Dermis microvascular lymphatic vessel endothelial cell (primary cell): ENCODE measurements at places on chromosomes 7 and 10. TPM values are rescaled to one million over a fixed set of nuclear protein-coding genes. Genes with fewer than 3 reads are reported as not detected.

DNA sequence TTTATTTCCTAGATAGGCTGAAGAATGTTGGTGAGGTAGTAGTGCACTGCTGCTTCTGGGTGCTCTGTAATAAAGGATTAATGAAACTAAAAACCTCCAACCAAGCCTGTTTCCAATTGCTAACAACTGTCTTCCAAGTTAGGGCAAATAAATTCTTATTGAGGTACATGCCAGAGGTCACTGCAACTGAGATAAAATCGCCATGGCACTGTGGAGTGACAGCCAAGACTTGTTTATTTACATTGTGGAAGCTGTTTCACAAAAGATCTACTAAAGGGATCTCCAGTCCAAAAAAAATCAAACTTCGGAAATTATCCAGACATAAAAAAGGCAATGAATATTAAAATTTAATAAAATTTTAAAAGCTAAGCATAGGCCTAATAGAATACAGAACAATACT, 65.2 kb downstream of the HYCC1 start:
- no peak for DNase-seq

- no peak for DNase-seq
These were observed 71.7 kb downstream of the HYCC1 start for GRCh38 chr7:22942191-22942590.

- peak; percentile 92 for DNase-seq
These were observed 42.1 kb downstream of the WBP1L start for GRCh38 chr10:102785818-102786217.

- no peak for DNase-seq
These were observed 31.5 kb downstream of the KCNH2 start for GRCh38 chr7:150946421-150947240.

- no peak for DNase-seq
These were observed 599.3 kb upstream of the CELF2 start for GRCh38 chr10:10418387-10418786.

- DNase-seq = no peak
These were observed 282.1 kb downstream of the ZEB1 start for GRCh38 chr10:31601136-31601535.

- peak; percentile 96 for DNase-seq
These were observed 92.0 kb upstream of the MKLN1 start for GRCh38 chr7:131235489-131236317.

DNA sequence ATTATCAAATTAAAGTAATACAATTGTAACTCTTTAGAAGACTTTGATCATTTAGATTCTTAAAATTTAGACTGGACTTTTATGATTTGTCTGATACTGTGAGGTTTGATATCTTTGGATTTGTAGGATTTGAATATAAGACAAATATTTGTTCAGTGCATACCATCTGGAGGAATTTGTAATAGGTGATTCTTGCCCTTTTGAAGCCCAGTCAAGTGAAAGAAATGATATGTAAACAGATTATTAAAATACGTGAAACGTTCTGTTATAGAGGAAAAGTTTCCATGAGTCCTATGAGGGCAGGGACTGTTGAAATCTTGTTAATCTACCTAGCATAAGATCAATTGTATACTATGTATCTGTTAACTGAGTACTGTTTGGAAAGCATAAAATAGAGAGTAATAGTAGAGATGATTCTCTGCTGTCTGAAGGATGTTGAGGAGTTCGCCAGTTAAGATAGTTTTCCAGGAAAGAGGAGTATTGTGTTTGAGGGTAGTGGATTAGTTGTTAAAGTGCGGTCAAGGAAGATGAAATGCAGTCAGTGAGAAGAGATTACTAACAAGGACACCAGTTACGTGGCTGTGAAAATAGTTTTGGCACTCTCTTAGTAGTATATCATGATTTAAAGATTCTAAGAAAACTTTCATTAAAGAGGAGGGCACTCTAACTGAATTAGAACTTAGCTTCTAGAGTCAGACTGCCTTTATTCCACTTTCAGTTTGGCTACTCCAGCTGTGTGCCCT, 14.4 kb downstream of the PDCD4 start:
- no peak for DNase-seq

DNA sequence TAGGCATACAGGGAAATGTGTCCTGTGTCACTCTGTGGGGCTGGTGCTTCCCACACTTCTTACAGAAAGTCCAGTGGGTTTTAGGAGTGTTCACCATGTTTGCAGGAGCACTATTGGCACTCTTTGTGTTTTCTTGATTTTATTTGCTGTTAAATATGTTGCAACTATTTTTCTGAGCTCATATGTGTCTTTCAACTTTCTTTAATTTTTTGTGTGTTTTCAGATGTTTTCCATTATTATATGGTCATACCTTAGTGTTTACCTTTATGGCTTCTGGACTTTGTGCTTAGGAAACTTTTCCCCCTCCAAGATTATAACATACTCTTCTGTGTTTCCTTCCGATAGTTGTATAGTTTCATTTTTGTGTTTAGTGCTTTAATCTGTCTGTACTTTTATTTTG, 20.8 kb upstream of the NUDCD3 start:
- DNase-seq = no peak

DNA sequence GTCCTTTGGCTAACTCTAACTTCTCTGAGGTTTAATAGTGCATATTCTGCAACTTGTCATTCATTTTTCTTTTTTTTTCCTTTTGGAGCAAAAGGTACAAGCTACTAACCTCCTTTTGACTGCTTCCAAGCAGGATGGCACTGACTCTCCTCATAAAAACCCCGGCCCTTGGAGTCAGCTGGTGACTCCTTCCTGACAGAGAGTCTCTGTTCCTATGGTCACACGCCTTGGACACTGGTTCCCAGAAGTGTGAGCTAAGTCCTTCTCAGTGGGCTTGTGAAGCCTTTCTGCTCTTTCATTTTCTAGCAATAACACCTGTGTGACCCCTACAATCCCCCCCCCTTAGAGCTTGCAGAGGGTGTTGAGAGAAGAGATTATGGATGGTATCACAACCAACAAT, 21.7 kb downstream of the DOCK4 start:
- no peak for DNase-seq

DNA sequence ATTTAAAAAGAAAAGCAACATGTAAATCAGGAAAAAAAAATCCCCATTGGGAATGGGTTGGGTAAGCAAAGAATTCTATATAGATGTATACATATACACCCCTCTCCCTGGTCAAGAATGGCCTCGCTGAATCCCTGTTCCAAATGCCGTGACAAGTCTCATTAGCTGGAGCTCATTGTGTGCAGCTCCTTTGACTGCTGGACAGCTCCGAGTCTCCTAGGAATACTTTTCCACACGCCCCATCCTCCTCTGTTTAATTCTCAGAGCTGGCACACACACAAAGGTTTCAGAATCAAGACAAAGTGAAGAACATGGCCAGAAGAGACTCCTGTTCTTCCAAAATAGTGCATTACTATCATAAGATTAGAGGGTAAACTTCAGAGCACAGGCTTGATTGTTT, 130.9 kb upstream of the MKLN1 start:
- no peak for DNase-seq

DNA sequence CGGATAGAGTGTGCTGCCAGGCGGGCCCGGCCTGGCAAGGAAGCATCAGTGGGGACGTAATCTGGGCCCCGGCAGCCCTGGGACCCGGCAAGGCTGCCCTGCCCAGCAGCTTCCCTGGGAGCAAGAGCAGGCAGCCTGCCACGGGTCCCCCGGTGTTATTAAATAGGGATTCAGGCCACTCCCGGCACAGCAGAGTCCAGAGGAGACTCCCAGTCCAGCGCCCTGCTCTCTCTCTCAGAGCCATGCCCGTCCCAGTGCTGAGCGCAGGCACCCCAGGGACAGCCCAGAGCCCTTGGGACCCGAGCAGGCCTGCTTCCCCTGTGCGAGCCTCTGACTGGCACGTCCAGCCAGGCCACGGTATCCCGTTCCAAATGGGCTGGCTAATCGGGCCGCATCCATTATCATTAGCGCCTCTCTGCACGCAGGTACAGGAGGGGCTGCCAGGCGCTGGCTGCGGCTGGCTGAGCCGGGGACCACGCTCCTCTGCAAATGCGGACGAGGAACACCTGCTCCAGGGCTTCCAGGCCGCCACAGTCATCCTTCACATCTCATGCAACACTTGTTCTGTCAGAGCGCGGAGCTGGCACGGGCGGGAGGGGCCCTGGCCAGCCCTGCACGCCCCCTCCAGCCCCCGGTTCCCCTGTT, 344.2 kb upstream of the MKI67 start:
- DNase-seq = no peak

DNA sequence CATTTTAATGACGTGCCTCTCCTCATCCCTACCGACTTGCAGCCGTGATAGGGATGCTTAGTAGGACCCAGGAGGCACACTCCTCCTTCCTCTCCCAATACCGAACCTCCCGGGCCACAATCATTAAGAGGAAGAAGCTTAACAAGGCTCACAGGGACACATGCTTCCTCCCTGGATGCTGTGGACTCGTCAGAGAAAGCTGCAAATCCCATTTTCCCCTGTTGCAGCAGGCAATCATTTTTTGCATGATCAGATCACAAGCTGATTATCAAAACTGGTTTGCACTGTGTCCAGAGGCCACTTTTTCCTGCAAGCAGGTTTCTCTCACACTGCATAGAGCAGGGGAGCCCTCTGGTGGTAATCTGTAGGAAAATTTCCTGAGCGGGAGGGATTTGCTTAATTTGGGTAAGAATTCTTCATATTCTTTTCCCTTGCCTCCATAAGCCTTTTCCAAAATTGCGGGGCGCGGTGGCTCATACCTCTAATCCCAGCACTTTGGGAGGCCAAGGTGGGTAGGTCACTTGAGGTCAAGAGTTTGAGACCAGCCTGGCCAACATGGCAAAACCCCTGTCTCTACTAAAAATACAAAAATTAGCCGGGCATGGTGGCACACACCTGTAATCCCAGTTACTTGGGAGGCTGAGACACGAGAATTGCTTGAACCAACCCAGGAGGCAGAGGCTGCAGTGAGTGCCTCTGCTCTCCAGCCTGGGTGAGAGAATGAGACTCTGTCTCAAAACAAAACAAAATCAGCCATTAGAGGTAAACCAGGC, 16.1 kb upstream of the LAMB4 start:
- DNase-seq = peak; percentile 77

DNA sequence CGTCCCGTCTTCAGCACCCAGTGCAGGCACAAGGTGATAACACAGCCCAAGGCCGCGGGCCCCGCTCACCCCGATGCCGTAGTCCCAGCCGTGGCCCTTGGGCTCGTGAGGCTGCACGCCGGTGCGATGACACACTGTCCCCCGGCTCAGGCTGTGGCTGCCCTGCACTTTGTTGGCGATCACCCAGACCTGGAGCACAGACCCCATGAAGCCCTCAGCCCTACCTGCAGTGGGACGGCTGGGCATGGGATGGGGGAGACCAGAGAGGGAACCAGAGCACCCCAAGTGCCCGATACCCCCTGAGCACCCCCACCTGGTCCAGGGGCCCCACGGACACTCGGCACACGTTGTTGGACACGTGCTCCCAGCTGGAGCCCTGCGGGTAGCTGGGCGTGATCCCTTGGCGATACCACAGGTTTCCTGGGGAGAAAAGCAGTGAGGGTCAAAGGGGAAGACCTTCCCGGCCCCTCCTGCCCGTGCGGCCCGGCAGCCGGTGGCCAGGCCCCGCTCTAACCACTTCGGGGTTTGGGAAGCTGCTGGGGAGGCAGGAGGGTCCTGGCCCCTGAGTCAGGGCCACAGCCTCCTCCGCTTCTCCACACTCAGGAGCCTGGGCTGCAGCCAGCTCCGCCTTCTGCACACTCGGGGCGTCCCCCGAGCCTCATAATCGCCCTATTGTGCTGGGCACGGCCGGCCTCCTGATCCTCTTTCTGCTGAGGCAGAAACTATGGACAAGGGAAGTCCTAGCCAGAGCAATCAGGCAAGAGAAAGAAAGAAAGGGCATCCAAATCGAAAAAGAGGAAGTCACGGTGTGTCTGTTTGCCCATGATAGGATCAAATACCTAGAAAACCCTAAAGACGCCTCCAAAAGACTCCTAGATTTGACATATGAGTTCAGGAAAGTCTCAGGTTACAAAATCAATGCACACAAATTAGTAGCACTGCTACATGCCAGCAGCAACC, 6.7 kb downstream of the BHLHA15 start:
- DNase-seq = no peak

- peak; percentile 95 for DNase-seq
These were observed 1.5 kb downstream of the PTPN12 start for GRCh38 chr7:77538281-77539212.

DNA sequence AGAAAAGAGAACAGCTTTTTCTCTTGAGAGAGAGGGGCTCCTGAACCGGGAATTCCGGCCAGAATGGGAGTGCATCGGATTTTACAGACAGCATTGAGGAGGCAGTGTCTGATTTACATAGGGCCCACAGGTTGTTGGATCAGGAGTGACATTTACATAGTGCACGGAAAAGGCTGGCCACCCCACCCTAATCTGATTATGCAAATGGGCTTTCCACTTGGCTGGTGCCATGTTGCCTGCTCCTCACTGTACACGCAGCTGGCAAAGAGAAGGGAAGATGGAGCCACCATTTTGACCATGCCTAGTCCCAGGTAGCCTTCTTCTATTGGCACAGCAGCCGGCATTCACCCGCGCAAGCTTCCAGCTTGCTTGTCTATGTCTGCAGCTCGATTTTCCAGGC, 77.5 kb upstream of the FAM171A1 start:
- DNase-seq = no peak

The ADAMTS14 gene
- under 0.01 TPM in 1 of 2 replicates, not detected in the other for total RNA-seq

The SORBS1 gene
- total RNA-seq = 0.77 and 2.4 TPM in 2 replicates

The EPDR1 gene
- 1.6 and 3.7 TPM in 2 replicates for total RNA-seq

The PLXDC2 gene
- total RNA-seq = 1.9 and 17.1 TPM in 2 replicates

The AQP1 gene
- total RNA-seq = 3.6 and 6.6 TPM in 2 replicates

The CYP3A5 gene
- total RNA-seq = not detected in 2 replicates

The NEUROG3 gene
- total RNA-seq = not detected in 2 replicates

The HUS1 gene
- total RNA-seq = 8.3 and 8.9 TPM in 2 replicates
